Bladder microvascular endothelial cell (primary cell): ENCODE measurements at places on chromosomes 2 and 18. TPM values are rescaled to one million over a fixed set of nuclear protein-coding genes. Genes with fewer than 3 reads are reported as not detected.

Gene APOB
- total RNA-seq = under 0.01 and 0.57 TPM in 2 replicates

Gene SP110
- total RNA-seq = 7.1 and 9.7 TPM in 2 replicates

Gene MGAT4A
- total RNA-seq = 23.8 and 25.7 TPM in 2 replicates

Gene NEU4
- total RNA-seq = not detected in 2 replicates

Gene FOXI3
- not detected in 2 replicates for total RNA-seq

Gene ZC3H6
- total RNA-seq = 1.8 and 2.2 TPM in 2 replicates
